Activated T-cell treated with anti-CD3 and anti-CD28 coated beads for 48 hours (primary cell): ENCODE measurements at places on chromosomes 2 and 18.

GRCh38 chr2:3040496-3041140, 337.0 kb downstream of the EIPR1 start:
- DNase-seq: no peak

GRCh38 chr2:240896871-240897692, 1.1 kb upstream of the MAB21L4 start:
- DNase-seq: no peak

DNA sequence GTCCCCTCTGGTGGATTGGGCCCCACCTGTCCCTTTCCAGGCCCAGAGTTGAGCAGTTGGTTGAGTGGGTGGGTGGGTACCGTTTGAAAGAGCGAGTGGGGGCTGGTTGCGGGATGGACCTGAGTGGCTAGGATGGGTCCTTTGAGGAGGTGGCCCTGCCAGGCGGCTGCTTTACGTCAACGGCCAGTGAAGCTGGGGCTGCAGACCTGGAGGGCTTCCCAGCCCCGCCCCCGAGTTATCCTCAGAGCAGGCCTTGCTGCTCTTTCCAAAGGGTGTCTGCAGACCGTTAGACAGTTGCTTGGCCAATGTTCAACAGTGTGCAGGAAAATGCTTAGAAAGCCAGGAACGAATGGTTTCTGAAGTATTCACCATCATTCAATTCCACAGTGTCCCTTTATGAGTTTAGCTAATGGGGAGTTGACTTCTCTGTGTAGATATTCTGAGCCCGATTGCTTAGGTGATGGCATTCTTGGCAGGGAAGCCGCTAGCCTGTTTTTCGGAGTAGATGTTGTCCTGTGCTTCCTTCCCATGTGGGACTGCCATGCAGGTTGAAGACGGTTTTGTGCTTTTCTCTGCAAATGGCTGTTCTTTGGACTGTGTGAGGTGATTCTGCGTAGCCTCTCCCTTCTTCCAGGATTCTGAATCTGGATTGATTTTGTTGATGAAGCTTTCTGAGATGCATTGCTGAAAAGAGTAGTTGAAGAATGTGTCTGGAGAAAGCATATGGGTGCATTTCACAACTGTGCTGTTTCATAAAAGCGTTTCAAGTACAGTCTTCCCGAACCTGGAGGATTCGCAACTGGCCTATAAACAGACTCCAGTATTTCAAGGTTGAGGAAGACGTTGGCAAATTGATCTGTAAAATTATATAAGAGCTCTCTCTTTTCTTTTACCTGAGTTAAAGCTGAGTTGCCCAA, 45.8 kb downstream of the LDLRAD4 start:
- no peak for DNase-seq

- DNase-seq: no peak
Measured at GRCh38 chr2:164675027-164675426, 53.7 kb upstream of the GRB14 start.

DNA sequence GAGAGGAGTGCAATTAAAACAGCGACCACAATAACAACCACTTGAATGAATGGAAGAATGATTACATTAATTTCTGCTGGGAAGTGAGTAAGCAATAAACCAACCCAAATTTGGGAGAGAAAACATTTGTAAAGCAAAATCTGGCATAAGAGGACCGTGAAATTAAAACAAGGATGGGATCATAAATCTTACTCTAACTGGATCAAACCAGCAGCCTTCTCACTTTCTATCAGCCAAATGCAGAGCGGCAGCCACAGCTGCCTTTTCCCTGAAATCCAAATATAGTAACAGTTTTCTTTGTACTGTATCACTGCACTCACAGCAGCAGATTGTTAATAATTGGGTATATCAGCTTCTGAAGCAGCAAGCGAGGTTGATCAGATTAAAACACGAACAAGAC, 245.2 kb upstream of the REG3G start:
- DNase-seq: no peak

GRCh38 chr2:142946941-142947340, 69.5 kb downstream of the KYNU start:
- DNase-seq: no peak

DNA sequence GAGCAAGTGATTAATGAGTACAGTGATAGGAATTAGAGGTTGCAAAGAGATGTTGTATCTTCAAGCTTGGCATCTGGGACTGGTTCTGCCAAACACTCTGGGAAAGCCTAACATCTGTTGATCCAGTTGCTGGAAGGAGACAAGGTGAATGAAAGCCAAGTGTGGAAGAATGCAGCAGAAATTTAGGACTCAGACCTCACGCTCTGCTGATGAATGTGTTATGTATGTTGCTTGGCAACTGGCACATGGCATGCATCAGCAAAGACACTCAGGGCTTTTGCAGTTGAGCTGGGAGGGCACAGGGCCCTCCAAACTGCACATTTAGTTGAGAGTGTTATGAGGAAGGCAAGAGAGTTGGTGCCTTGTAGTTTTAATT, 105.5 kb downstream of the COLEC12 start:
- no peak for DNase-seq
